ENCODE measurements at places on chromosomes 4 and X.

DNA sequence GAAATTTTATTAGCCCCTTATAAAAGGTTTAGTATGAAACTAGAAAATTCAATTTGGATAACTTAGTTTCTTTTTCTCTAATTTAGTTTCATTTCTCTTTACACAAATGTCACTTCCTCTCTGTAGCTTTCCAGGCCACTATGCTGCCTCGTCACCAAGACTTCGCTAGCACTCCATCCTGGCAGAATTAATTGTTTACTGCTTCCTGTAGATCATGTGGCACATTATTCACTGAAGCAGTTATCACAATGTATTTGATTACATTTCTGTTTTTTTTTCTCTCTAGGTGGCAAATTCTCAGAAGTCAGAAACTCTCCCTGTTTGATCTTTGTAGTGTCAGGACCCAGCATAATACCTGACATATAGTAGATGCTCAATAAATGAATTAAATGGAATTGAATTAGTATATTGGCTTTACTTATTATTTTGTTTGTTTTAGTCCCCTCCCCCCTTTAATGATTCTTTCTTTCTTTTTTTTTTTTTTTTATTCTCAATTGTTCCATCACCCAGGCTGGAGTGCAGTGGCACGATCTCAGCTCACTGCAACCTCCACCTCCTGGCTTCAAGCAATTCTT, 9.3 kb upstream of the SAT1 start:
- DNase-seq, result peak; percentile 32

- DNase-seq, result no peak
Observed at GRCh38 chr4:66357316-66357715, 687.0 kb upstream of the EPHA5 start.

- no peak for DNase-seq
Observed at GRCh38 chr4:175369087-175369486, 443.0 kb downstream of the GPM6A start.

DNA sequence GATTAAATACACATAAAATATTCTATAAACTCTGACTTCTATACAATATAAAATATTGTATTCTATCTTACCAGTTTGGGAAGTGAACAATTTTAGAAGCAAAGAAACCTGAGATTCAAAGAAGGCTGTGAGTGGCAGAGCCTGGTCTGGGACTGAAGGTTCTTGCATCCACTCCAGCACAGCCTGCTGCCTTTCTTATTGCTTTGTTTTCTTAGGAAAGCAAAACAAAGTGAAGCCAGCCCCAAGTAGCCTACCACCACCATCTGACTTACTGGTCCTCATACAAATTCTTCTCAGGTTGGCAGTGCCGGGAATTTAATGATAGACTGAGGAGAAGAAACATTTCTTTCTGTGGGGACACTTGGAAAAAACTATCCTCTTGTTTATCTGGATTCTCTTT, 129.7 kb upstream of the SMAD1 start:
- DNase-seq, result no peak

GRCh38 chr4:99586322-99586721, 11.7 kb downstream of the MTTP start:
- DNase-seq, result no peak

DNA sequence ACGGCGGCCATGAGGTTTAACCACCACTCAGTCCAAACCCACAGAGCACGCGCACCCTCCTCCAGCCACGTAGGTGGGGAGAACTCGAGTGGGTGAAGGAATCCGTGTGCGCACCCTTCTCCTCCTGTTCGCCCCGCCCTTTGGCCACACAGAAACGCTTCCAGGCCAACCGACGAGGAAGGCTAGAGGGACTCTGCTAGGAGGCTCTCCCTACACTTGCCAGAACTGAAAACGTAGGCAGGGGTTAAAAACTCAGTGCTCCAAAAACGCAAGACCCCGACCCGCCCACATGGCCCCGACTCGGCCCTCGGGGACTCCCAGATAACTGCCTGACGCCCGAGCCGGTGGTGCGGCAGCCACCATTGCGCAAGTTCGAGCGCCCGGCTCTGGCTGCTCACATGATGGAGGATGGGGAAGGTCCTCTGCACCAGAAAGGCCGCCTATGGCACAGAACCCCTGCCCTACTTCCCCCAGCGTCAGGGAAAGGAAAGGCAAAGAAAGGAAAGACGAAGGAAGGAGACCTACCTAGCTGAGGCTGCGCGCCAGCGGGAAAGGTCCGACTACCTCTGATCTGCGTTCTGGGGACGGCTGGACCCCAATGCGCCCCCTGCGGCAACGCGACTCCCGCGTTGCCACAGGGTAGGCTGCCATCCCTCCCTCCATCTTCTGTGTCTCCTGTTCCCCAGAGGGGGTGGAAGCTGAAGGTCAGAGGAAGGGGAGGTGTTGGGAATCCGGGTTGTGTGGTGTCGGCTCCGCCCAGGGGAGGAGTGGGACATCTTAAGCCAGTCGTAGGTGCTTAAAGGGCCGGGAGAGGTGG, 201.9 kb upstream of the AGTR2 start:
- no peak for DNase-seq

DNA sequence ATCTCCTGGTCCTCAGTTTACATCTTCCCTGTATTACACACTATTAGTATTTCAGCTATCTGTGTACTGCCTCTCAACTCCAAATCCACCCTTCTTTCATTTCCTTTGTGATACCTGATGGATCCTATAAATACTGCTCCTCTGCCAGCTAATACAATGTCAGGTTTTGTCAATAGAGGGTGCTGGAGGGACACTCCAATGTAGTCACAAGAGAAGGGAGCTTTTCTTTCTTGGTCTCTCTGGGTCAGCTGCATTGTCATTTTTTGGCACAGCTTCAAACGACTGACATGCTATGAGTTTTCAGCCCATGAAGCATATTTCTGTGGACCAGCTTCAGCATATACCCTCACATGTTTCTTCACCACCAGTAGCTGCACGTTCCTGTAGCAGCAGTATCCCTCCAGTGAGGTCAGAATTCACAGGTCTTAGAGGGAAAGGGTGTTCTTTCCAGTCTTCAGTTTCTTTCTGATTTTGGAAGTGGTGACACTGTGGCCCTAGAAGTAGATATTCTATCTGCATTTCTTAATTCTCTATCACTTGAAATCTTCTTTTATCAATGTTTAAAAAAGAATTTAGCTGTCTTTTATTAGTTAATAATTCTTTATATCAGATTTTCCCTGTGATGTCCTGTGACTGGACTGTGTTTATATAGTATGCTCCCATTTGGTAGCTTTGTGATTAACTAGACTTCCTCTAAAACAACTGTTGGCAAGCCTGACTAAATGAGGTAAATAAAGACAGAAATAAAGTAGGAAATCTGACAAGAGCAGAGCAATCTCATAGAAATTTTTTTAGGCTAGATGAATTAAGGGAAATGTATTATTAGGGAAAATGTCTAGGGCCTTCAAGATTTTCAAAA, 60.6 kb downstream of the GABRA2 start:
- DNase-seq, result no peak

DNA sequence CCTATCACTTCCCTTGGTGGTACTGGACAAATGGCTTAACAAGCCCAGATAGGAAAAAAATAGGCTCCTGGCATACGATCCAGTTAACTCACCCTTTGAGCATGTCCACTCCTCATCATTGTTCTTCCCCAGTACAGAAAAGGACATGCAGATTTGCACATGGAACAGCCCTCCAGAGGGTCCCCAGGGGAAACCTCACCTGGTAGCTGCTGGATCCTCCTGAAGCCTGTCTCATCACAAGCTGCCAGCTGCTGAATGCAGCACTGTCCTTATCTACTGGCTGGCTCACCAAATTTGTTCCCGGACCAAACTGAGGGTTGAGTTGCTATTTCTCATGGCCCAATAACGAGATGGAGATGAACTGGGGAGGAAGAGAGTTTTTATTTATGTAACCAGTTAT, 49.4 kb downstream of the SERTM2 start:
- no peak for DNase-seq

DNA sequence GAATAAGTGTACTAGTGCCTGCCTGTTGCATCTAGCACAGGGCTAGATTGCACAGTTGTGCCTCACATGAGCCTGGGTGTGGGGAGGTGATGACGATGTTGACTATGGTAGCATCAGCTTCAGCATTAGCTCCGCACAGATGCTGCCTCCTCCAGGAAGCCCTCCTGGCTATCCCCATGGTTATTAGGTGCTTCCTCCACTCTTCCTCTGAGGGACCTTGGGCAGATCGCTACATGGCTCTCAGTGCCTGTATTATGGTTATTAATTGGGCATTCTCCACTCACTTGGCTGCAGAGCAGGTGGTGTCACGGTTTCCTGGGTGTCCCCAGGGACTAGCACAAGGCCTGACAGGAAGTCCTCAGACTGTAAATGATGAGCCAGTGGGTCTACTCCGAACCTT, 325.6 kb downstream of the ARHGAP10 start:
- DNase-seq, result no peak

DNA sequence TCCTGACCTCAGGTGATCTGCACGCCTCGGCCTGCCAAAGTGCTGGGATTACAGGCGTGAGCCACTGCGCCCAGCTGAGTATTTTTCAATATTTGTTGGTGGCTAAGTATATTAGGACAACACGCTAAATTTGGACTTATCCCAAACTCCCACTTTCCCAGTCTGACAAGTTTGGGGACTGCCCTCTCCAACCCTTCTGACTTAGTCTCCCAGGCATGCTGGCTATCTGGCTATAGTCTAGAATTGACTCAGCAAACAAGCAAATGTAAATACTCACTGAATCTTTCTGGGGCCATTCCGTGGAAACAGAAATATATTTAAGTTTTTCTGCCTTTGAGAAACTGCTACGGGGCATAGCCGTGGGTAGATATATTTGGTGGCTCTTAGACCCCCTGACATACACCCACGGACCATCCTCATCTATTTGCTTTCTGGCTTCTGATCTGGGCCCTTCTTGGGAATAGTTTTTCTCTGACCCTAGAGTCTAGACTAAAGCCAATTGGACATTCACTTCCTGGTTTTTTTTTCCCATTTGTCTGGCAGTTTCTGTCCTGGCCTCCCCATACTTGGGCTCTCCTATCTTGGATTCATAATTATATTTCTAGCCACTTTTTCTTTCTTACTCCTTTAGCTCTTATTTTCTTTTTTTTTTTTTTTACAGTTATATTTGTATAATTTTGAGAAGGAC, 11.3 kb upstream of the DOCK11 start:
- no peak for DNase-seq

DNA sequence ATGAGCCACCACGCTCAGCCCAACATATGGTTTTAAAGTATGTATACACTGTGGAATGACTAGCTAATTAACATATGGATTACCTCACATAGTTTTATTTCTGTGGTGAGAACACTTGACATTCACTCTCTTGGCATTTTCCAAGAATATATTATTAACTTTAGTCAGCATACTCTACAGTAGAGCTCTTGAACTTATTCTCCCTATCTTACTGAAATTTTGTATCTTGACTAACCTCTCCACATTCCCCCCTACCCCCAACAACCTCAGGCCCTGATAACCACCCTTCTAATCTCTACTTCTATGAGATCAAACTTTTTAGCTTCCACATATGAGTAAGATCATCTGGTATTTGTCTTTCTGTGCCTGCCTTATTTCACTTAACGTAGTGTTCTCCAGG, 38.6 kb upstream of the AGA start:
- no peak for DNase-seq

GRCh38 chrX:27057883-27058282, 405.3 kb downstream of the PPP4R3C start:
- DNase-seq, result no peak

GRCh38 chr4:169061386-169061785, 51.3 kb upstream of the CBR4 start:
- no peak for DNase-seq

DNA sequence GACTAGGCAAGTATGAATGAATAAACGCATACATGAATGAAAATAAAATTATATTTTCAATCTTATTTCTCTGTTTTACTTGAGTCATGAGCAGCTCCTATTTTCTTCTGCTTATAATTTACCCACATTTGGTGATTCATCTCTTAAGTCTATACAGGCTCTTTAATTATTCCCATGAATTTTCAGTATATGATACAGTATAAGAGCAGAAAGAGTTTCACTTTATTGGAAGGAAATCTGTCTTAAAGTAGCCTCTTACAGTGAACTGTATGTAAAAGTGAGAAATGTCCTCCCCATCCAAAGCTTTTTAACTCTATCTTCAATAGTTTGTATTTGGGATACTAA, 50.8 kb downstream of the TMEM165 start:
- no peak for DNase-seq

DNA sequence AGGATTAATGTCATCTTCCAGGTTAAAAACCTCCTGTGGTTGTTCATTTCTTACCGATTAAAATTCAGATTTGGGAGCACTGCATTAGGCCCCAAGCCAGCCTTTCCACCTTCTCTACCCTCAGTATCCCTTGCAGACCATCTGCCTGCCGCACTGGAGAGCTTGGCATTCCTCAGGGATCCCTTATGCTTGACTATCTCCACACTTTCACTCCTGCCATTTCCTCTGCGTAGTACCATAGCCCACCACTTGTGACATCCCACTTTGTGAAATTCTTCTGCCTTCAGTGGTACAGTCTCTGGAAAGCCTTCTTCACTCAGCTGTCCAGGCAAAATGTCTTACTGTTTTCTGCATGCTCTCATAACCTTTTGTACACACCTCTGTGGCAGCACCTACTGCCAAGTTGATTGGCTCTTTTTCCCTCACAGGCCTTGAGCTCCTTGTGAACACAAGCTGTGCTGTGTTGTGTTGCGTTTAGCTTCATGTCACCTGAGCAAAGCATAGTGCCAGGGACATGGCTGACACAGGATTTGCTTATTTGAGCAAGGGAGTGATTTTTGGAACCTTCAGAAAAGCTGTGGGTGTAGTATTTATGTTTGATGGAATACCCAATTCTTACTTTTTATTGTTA, 156.4 kb downstream of the ARX start:
- DNase-seq, result no peak

- peak; percentile 22 for DNase-seq
Observed at GRCh38 chrX:30910124-30910860, 21.2 kb upstream of the TAB3 start.

GRCh38 chrX:8627796-8628195, 104.1 kb downstream of the ANOS1 start:
- DNase-seq, result no peak

DNA sequence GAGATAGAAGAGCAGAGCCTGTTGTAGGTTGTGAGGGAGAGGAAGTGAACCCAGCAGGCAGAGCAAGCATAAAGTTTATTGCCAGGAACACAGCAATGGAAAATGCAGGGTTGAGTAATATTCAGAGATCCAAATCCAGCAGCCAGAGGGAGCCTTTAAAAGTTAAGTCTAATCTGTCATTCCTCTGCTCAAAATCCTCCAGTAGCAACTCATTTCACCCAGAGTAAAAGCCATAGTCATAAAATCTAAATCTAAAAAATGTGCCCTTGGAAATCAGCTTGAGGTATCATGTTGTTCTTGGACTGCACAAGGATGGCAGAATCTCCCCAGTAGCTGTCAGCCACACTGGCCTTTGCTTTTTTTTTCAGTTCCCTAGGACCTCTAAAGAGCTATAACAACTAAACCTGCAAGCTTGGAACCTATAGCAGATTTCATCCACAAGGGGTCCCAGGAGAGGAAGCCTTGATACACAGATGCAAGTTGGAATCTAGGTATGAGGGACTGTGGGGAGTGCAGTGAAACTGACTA, 62.9 kb upstream of the FRAS1 start:
- peak; percentile 8 for DNase-seq

DNA sequence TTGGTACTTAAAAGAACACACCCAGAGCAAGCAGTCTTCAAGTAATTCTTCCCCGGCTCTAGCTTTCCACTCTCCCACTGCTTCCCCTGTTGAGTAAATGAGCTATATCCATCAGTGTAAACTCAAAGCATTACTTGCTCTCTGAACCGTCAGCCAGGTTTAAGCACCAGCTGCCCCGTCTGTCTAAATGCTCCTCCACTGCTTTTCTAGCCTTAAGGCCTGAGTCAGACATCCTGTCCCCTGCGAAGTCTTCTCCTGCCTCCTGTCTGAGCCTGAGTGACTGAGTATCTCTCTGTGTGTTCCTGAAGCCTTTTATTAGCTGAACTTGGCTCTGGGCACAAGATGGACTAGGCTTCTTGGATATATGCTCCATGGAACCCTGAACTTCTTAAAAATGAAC, 205.1 kb downstream of the STK32B start:
- no peak for DNase-seq
